ENCODE measurements at places on chromosomes 4 and X.

DNA sequence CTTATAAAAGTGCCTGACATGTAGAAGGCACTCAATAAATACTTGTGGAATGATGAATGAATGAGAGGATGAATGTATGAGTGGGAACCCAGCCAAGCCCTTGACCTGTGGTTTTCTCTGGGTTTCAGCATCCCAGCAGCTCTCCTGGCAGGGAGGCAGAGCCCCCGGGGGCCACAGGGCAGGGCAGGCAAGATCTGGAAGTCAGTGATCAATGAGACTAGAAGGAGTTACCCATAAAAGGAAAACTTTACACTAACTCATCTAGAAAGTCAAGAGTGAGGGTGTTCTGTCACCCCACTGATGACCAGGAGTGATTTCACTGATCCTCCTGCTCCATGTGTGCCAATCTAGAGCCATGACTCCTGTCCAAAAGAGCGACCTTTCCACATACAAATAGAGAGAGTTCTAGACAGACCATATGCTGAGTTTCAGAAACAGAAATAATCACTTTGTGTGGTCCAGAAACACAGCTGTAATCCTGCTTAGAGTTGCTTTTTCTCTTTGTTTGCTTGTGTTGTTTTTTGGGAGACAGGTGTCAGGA lies 37.4 kb downstream of the MGARP start:
- DNase-seq = no peak

DNA sequence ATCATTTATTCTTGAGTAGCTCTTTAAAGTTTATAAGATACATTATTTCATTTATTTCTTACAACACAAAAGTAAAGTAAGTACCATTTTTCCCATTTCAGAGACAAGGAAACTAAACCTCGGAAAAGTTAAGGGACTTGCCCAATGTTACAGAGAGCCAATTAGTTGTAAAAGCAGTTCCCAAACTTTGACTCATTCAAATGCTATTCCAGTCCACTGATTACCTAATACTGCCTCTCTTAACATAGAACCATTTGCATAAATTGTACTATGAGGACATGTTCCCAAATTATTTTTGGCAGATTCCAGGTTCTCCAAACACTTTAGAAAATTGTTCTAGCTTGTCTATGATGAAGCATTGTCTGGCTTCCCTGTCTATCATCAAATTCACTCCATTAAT lies 45.6 kb upstream of the GRIA3 start:
- no peak for DNase-seq

DNA sequence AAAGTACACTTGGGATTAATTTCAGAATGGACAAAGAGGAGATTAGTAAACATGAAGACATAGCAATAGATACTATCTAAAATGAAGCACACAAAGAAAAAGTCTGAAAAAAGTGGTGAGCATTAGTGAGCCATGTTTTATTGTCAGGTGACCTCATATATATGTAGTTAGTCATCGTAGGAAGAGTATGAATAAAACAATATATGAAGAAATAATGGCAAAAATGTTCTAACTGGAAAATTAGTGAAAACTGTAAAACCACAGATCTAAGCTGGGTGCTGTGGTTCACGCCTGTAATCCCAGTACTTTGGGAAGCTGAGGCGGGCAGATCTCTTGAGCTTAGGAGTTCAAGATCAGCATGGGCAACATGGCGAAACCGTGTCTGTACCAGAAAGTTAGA lies 67.9 kb downstream of the RBPJ start:
- DNase-seq = no peak

DNA sequence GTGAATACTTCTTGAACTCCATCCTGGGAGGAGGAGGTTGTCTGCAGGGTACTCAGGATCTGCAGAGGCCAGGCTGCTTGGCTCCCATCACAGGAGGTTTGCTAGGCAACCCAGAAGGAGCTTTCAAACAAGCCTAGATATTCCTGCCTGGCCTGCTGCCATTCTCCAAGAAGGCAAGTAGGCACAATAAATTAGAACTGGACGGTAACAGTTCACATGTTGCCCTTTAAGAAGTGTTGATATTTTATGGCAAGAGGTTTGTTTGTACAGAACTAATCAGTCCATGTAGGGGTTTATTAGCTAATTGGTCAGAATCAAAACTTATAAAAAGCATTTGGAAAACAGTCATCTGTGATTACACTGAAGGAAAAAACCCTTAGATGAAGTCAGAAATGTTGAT lies 39.3 kb downstream of the SYNPO2 start:
- DNase-seq = peak; percentile 20

DNA sequence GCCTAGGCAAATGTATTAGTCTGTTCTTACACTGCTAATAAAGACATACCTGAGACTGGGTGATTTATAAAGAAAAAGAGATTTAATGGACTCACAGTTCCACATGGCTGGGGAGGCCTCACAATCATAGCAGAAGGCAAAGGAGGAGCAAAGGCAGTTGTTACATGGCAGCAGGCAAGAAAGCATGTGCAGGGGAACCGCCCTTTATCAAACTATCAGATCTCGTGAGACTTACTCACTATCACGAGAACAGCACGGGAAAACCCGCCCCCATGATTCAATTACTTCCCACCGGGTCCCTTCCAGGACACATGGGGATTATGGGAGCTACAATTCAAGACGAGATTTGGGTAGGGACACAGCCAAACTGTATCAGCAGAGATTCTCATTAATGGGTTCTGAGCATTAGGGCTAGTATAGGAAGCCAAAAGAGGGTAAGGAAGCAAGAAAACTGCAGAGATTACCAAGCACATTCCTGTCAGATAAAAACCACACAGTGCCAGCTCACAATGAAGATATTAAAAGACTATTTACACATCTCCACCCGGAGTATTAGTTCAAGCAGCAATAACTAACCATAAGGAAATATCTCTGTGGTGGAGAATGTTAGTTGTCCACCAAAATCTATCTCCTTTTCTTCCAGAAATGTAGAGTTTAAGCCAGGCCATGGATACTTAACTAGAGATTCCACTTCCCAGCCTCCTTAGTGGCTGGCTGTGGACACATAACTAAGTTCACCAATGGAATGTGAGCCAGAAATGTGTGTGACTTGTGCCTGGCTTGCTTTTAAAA lies 61.2 kb upstream of the HOPX start:
- no peak for DNase-seq

GRCh38 chr4:112515198-112516065 lies 548 bp downstream of the NEUROG2 start:
- DNase-seq = peak; percentile 40

DNA sequence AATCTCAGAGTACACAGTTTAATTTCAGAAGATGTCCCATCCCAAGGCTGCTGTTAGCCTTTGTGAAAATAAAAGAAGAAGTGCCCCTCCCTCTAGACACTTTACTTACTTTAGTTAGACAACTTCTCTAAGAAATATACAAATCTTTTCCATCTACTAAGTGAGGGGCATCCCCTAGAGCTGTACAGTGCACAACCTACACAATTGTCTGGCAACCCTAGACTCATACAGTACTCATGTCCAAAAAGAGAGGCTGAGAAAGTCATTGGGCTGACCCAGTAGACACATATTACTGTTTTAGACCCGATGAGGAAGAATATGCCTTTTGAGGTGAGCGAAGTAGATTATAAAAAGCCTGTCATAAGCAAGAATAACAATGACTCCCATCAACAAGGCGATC lies 297.6 kb downstream of the IDS start:
- no peak for DNase-seq

GRCh38 chrX:34275699-34276098 lies 143.6 kb upstream of the FAM47A start:
- DNase-seq = no peak

DNA sequence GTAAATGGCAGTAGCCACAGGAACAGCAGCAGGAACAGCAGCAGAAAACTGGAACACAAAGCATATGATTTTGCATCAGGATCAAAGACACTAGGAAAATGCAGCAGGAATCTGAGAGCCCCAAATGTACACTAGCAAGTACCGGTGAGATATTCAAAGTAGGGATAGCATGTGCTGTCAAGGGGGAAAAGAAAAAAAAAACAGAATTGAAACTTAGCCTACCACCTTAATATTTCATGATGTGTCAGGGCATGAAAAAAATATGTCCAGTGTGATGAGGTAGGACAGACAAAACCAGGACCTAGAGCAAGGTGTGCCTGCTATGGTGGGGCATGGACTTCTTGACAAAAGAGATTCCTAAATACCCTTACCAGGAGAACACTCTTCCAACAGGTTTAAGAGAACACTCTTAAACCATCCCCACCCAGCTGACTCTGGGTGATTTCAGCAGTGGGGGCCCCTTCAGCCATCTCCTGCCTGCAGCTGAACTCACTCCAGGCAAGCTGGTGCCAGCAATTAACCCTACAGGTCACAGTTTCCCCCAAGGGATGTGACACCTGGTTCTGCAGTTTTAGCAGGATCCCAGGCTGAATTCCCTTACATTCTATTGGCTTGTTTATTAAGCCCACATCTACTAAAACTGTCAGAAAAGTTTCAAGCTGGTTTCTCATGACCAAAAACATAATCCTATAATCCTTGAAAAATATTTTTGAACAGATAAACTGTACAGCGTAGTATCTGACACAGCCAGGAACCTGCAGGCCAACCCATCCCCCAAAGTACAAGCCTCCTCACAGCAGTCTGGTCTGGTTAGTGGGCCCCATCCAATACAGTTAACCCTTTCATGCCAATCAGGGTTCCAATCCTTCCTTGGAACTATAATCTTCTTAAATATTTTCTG lies 62.9 kb upstream of the FMR1 start:
- DNase-seq = no peak

DNA sequence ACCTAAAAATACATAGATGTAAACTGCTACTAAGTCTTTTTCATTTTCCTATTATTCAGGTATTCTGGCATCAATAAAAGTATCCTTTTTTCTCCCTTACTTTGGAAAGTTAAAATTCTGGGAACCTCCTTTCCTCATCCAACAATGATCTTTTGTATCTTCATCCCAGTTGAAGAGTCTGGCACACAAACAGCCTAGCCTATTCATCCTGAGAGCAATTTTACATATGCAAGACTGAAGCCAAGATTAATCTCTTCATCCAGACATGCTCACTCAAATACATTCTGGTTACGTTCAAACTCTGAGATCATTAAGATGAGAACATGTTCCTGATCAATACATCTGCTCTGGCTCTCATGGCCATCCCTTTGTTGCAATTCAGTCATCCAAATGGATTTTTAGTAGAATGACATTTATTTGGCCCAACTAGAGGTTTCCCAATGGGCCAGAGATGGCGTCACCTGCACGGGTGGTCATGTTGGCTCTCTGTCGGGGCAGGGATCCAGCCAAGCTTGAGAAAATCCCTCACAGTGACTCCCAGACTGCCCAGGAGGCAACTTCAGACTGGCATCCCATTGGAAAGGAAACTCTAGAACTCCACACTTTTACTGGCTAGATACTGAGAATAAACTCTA lies 135.3 kb upstream of the VCX2 start:
- DNase-seq = no peak

GRCh38 chrX:617891-618290 lies 12.7 kb upstream of the SHOX start:
- no peak for DNase-seq

DNA sequence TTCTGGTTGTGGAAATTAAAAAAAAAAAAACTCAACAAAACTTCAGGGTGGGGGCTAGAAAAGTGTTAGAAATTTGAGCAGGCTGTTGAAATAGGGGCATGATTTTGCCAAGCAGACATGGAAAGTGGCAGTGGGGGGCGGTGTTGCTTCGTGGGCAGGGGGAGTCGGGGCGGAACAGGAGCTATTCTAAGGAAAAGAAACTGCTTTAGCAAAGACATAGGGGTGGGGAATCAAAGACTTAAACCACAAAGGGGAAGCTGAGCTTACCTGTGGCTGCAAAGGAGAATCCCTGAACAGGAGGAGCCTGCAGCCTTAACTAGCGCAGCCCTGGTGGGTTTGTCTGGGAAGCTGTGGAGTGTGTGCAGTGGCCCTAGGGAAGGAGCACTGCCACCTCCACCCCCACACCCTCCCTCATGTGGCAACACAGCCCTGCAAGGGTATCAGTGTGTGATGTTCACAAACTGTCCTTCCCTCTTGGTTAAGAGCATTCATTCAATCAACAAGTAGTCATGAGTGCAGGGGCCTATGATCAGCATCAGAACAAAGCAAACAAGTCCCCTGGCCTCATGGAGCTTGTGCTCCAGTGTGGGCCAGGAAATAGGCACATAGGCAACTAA lies 20.5 kb downstream of the SEL1L3 start:
- no peak for DNase-seq
